HepG2 (cell line): ENCODE measurements at places on chromosomes 7 and 10. TPM values are rescaled to one million over a fixed set of nuclear protein-coding genes. Genes with fewer than 3 reads are reported as not detected.

DNA sequence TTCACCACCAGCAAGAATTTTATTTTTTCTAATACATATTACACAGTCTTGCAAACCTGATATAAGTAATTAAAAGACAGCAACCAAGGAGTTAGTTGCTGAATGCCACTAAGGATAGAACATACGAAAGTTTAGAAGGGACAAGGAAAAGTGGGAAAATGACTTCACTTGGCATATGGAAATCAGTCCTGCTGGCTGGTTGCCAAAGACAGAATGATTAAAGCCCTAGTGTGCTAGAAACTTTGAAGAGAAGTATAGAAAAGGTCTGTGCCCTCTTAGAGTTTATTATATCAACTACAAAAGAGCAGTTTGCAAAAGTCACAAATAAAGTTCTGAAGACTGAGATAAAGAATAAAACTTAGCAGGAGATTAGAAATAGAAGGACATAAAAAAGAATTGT is 5.8 kb upstream of the YAE1 start:
- no peak for DNase-seq

The PKD2L1 gene
- 0.15 and 0.27 TPM in 2 replicates for polyA plus RNA-seq

The SLC29A4 gene
- polyA plus RNA-seq = 29.7 and 53.0 TPM in 2 replicates

DNA sequence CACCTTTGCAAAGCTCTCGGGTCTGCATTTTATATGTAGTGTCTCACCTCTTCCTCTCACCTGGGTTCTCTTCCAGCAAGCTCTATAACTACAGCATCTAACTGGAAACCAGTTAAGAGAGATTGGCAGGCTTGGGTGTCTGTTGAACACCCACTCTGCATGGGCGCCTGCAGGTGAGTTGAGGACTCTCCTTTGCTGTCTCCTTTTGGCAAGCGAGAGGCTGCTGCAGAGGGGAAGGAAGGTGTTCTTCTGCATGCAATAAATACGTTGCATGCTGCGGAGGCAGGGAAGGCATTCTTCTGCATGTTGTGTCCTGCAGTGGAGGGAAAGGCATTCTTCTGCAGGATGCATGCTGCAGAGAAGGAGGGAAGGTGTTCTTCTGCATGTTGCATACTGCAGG is 81.4 kb upstream of the ADAM12 start:
- DNase-seq = no peak

- DNase-seq = no peak
Measured at GRCh38 chr10:29240986-29241660, 47.7 kb upstream of the LYZL1 start.

The SUPV3L1 gene
- 21.7 and 28.8 TPM in 2 replicates for polyA plus RNA-seq

GRCh38 chr7:55110993-55111361 is 92.2 kb downstream of the EGFR start:
- no peak for DNase-seq

DNA sequence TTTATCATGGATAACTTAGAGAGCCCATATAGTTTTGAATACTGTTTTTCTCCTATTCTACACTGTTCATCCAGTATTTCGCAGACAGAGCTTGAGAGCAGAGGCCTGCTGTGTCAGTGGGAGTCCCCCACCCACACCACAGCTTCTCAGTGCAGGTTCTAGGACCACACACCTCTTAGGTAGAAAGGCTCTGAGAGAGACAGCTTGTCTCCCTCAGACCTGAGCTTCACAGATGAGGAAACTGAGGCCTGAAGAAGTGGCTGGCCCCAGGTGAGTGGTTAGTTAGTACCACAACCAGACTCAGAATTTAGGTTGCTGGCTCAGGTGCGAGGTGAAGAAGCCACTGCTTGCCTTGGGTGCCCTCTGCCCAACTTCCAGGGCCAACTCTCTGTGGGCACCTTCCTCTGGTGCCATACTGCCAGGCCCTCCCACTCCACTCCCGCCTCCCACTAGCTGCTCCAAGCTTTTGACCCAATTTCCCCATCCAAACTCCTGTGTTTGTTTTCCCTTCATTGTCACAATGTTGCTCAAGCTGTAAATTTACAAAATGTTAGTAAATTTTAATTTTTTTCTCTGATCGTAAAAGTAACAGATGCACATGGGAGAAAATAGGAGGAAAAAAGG is 7.6 kb upstream of the HILPDA start:
- DNase-seq = no peak

DNA sequence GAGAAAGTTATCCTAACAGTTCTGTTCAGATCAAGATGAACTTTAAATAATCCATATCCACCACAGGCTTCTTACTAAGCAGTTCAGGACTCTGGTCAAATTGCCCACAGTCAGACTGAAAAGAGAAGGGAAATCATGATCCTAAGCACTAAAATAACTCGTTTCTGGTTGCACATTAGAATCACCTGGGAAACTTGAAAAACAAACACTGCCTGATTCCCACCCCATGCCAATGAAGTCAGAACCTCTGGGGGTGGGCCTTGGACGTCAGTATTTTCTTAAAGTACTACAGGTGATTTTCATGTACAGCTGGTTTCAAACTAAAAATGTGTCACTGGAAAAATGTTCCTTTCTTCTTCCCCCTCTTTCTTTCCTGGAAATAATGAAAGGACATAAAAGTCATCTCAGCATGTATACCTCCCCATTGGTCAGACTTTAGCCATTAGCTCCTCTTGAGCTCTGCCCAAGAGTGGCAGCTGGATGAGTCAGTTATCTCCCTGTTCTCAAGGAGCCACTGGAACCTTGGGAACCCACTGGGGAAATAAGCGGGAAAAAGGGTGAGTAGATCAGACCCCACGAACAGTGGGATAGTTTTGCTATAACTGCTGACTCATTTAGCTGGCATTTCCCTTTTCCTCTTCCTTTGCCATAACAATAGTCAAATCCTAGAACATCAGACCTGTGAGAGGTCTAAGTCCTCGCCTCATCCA is 75.3 kb upstream of the IL6 start:
- no peak for DNase-seq
